DND-41 (cell line): ENCODE measurements at places on chromosomes 11 and 22.

- H3K36me3 ChIP-seq = no peaks in the 10 kb centered on the region
- no peak overlapping the region for H3K4me3 ChIP-seq
- DNase-seq = no peak
Measured at GRCh38 chr11:24226606-24227005, 270.2 kb upstream of the LUZP2 start.

DNA sequence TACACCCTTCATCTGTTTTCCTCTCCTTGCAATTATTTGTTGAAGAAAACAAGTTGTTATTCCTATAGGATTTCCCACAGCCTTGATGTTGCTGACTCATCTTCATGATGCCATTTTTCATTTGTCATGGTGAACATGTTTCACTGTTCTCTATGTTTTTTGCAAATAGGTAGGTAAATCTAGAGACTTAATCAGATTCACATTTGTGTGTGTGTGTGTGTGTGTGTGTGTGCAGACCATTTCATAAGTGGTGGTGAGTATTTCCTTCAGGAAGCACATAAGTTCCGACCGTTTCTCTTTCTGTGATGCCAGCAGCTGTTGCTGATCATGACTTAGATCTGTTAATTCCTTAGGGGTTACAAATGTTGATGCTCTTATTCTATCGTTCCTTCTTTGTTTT is 80.3 kb upstream of the IZUMO1R start:
- no peak for DNase-seq
- no peaks in the 10 kb centered on the region for H3K36me3 ChIP-seq
- no peak overlapping the region for H3K4me3 ChIP-seq

DNA sequence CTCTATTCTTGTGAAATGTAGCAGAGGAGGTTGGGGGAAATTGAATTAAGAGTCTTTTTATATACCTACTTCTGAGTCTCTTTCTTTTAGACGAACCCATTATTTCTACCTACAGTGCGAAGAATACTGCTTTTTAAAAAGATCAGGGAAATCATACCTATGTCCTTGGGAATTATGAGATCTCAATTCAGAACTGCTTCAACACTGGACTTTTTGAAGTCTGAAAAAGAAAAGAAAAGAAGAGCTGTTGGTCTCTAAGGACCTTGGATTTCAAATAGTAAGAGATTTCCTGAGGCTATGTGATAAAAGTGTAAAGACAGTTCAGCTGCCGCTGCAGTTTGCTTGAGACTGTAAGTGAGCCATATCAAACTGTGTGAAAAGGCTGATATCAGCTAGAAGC is 3.7 kb upstream of the OR5B21 start:
- DNase-seq = no peak
- no peak overlapping the region for H3K27ac ChIP-seq
- no peaks in the 10 kb centered on the region for H3K36me3 ChIP-seq

DNA sequence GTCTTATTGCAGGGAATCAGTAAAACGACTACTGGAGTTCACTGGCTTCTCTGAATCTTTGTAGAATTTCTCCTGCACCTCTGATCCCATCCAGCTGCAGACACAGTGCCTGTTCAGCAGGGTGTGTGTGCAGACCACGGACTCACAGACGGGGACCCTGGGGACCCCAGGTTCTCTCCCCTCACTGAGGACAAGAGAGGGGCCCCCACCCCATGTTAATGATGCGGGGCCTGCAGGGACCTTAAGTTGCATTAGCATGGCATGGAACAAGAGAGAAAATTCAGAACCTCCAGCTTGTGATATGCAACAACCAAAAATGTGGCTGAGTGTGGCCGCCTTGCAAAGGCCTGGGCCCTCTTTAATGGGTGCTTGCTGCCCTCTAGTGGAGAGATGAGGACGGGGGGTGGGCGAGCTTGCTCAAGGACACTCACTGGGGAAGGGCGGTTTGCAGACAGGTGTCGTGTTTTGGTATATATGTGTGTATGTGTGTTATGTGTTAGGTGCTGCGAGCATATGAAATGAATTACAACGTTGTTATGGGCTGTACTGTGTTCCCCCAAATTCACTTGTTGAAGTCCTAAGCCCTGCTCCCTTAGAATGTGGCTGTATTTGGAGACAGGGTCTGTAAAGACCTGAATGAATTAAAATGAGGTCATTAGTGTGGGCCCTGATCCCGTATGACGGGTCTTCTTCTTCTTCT is 84.4 kb upstream of the SEPTIN5 start:
- H3K4me1 ChIP-seq = no peaks in the 10 kb centered on the region
- H3K4me3 ChIP-seq = no peak overlapping the region
- H3K36me3 ChIP-seq = no peaks in the 10 kb centered on the region
- H3K27ac ChIP-seq = no peak overlapping the region

DNA sequence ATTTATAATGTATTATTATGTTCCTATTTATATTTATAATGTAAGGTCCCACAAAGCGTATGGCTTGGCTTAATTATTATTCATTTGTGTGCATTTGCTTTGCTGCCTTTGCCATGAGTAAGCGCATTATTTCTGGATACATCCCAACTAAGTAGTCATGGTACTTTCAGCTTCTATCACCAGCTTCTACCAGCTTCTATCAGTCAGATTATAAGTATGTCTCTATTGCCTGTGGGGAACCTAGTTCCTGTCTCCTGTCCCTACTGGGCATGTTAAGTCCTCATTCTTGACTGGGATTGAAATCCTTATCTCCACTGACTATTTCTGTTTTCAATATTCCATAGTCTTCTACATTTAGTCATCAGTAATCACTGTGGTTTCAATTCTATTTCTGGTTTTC is 33.5 kb upstream of the OR10W1 start:
- no peak overlapping the region for H3K27ac ChIP-seq
- no peaks in the 10 kb centered on the region for H3K36me3 ChIP-seq
- no peak for DNase-seq

- H3K27me3 ChIP-seq = no peaks in the 10 kb centered on the region
- no peak overlapping the region for H3K4me3 ChIP-seq
- no peaks in the 10 kb centered on the region for H3K36me3 ChIP-seq
- peak; percentile 3 for DNase-seq
Measured at GRCh38 chr22:45867118-45867905, 109.7 kb downstream of the WNT7B start.

DNA sequence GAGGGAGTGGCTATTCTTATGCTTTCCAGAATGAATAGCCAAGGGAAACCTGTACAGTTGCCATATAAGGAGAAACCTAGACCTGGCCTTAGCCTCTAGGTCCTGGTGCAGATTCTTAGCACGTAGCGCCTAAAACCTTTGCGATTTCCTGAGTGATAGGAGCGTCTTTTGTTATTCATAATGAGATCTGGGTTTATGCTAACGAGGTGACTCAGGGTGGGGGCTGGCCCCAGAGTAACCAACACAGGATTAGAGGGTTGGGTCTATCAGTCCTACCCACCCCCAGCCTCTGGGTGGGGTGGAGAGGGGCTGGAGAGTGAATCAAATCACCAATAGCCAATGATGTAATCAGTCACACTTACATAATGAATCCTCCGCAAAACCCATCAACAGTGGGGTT is 73.4 kb upstream of the PARVG start:
- H3K4me1 ChIP-seq = no peaks in the 10 kb centered on the region
- H3K27me3 ChIP-seq = peaks cover 2% of the 10 kb centered on the region
- DNase-seq = no peak
- H3K27ac ChIP-seq = no peak overlapping the region

- DNase-seq = no peak
- H3K27me3 ChIP-seq = peaks cover 50% of the 10 kb centered on the region
Measured at GRCh38 chr11:45365961-45366618, 79.9 kb upstream of the SYT13 start.

- H3K4me1 ChIP-seq = no peaks in the 10 kb centered on the region
- DNase-seq = no peak
- H3K27me3 ChIP-seq = no peaks in the 10 kb centered on the region
- H3K36me3 ChIP-seq = no peaks in the 10 kb centered on the region
- H3K27ac ChIP-seq = no peak overlapping the region
Measured at GRCh38 chr11:128888034-128888985, 2.8 kb upstream of the KCNJ5 start.

- peaks cover 8% of the 10 kb centered on the region for H3K27me3 ChIP-seq
- no peak overlapping the region for H3K4me3 ChIP-seq
- H3K4me1 ChIP-seq = no peaks in the 10 kb centered on the region
- no peak for DNase-seq
- no peak overlapping the region for H3K27ac ChIP-seq
- no peaks in the 10 kb centered on the region for H3K36me3 ChIP-seq
Measured at GRCh38 chr11:123351375-123351774, 78.7 kb upstream of the GRAMD1B start.
